ENCODE measurements at places on chromosomes 16 and 17.

DNA sequence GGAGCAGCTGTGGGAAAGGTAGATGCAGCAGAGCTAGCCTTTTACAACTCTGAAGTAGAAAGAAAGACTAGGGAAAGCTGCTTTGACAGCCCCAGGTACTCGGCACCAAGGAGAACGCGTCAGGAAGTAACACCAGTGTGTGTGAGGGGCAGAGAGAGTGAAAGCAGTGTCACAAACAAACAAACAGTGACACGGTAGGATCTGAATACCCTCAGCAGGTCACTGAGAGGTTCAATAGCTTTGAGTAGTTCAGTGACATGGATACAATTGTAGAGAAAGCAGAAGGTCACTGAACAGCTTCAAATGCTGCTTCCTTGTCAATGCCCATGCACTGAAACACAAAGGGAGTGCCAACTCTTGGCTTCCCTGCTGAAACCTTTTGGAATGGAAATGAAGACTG is 150.3 kb upstream of the C17orf78 start:
- no peak for DNase-seq

GRCh38 chr16:49468611-49469310 is 95.2 kb downstream of the C16orf78 start:
- DNase-seq: no peak

GRCh38 chr16:19757026-19757425 is 39.0 kb downstream of the IQCK start:
- DNase-seq: no peak

DNA sequence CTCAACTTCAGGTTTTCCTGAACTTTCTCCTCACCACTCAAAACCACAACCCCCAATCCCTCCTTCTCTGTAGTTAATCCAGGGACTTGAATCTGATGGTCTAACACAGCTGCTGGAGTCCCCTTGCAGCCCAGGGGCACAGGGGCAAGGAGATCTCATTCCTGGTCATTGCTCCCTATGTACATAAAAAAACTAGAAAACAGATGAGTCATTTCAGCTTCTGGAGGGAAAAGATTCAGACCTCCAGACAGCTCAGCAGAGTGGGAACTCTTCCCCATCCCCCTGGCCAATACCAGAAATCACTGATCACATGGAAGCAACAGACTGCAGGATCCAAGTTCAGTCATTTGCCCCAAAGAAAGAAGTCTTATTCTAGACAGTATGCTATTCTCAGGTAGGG is 62.1 kb downstream of the DYNLRB2 start:
- DNase-seq: no peak

DNA sequence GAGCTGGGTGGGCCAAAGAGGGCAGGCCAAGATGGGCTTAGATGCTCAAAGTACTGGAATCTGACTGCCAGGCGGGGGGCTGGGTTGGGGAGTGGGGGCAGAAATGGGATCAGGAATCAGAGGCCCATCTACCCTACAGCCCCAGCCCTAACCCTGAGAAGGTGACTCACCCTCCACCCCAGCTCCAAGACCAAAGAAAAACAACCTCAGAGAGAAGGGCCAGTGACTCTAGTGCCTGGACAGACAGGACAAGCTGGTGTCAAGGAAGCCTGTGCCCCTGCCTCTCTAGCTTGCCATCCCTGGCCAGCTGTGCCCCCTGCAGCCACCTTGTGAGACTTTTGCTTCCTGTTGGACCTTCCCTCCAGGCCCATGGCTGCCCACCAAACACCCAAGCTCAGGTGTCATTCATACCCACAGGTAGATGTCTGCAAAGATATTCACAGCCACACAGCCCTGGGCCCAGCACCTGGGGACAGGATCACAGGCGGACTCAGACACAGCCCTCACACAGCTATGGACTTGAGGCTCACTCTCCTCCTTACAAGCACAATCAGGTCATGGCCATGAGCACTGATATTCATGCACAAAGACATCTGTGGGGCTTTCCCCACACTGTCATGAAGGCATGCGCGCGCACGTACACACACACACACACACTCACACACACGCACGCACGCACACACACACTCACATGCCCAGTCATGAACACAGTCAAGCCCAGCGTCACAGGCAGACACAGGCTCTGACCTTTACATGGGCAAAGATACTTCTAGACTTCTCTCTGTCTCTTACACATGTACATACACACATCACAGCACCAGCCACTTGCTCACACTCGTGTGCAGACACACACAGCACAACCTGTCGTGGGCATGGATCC is 2.8 kb downstream of the WNT3 start:
- no peak for DNase-seq
